ENCODE measurements at places on chromosomes 2 and 18. TPM values are rescaled to one million over a fixed set of nuclear protein-coding genes. Genes with fewer than 3 reads are reported as not detected.

CCDC74B gene
- total RNA-seq, result 7.4 TPM

G6PC2 gene
- not detected for total RNA-seq

ITGA4 gene
- 1.6 TPM for total RNA-seq

POTEJ gene
- total RNA-seq, result not detected

CAPG gene
- total RNA-seq, result 268 TPM

PLCL1 gene
- 0.22 TPM for total RNA-seq

KIAA2012 gene
- not detected for total RNA-seq
